CD8-positive, alpha-beta T cell (primary cell): ENCODE measurements at places on chromosomes 16 and 17. TPM values are rescaled to one million over a fixed set of nuclear protein-coding genes. Genes with fewer than 3 reads are reported as not detected.

GRCh38 chr16:22428654-22429053, 54.2 kb upstream of the CDR2 start:
- DNase-seq, result no peak

- no peak for DNase-seq
Observed at GRCh38 chr16:25138130-25138529, 26.6 kb downstream of the LCMT1 start.

DNA sequence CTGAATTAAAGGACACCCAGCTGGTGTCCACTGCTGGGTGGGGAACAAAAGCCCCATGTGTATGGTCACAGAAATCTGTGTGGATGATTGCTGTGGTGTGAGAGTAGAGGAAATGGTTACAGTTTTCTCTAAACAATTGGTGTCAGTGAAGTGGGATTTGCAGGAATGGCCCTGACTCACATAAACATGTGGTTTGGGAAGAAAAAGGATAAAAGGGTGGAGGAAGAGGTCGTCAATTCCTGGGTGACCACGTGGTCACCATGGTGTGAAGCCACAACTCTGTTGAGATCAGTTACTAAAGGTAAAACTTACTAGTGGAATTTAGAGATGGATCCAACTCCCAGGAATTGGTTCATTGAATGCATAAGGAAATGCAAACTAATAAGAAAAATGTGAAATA, 3.6 kb upstream of the TUBG2 start:
- no peak for DNase-seq

- DNase-seq, result no peak
Observed at GRCh38 chr17:3981455-3981854, 17.2 kb upstream of the ATP2A3 start.

- DNase-seq, result no peak
Observed at GRCh38 chr16:56950881-56951771, 10.6 kb upstream of the CETP start.

Gene SIAH1
- total RNA-seq, result 34.8 TPM
